CD4-positive, CD25-positive, alpha-beta regulatory T cell (primary cell): ENCODE measurements at places on chromosomes 12 and 14.
A peak's percentile ranks its signal among the peaks of the same experiment; 100 is the strongest.

- no peak for DNase-seq
These were observed 27.3 kb downstream of the SPRING1 start for GRCh38 chr12:116710370-116711150.

GRCh38 chr12:2835691-2836403 lies 1.0 kb upstream of the NRIP2 start:
- DNase-seq, result no peak

DNA sequence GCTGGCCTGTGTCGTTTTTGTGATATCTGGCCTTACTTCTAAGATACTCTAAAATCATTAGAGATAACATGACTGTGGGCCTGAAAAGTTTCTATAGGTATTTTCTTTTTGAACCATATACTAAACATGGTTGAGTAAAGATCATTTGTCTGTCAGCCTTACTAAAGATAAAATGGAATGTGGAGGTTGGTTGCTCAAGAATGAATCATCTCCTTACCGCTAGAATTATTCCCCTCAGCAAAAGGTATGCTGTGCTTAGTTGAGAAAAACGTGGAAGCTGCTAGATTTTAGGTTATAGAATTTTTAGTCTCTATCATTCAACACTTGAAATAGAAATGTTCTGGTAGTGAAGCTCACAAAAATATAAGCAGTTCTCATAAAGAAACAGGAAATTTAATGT lies 407.3 kb downstream of the AEBP2 start:
- no peak for DNase-seq

DNA sequence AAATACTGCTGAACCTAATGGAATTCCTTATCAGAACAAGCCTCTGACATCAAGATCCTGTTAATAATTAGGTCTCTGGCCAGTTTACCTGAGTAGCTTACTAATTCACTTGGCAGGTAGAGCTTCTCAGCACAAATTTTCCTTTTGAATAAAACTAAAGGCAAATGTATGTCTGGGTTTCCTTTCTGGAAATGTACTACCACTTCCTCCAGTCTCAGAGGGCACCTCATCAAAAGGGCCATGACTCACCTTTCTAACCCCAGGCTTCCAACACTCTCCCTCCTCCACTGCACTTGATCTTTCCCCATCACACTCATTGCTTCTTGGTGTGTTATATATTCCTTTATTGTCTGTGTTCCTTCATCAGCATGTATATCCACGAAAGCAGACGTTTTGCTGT lies 90.5 kb downstream of the SLC2A13 start:
- DNase-seq, result no peak

- DNase-seq, result peak; percentile 65
These were observed 126.9 kb upstream of the KRAS start for GRCh38 chr12:25377469-25378177.

- peak; percentile 34 for DNase-seq
These were observed 5.1 kb upstream of the CHD4 start for GRCh38 chr12:6612247-6612646.

DNA sequence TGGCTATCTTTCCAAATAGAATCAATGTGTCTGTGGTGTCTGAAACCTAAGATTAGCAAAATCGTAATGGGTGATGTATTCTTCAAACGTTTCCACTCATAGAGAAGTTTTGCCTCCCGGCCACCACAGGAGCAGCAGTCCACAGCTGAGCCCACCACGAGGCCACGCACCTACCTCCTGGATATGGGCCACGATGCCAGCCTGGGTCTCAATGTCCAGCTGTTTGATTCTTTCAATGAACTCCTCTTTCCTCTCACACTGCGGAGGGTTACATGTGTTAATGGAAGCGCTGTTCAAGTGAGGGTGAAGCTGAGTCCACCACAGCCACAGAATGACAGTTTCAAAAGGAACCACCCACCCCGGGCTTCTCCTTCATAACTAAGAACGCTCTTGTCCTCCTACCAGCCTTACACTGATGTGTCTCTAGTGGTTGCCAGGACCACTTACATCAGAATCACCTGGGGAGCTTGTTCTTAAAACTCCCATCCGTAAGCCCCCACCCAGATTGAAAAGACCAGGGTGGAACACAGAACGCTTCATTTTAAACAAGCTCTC lies 75.3 kb downstream of the CCDC88C start:
- DNase-seq, result no peak

DNA sequence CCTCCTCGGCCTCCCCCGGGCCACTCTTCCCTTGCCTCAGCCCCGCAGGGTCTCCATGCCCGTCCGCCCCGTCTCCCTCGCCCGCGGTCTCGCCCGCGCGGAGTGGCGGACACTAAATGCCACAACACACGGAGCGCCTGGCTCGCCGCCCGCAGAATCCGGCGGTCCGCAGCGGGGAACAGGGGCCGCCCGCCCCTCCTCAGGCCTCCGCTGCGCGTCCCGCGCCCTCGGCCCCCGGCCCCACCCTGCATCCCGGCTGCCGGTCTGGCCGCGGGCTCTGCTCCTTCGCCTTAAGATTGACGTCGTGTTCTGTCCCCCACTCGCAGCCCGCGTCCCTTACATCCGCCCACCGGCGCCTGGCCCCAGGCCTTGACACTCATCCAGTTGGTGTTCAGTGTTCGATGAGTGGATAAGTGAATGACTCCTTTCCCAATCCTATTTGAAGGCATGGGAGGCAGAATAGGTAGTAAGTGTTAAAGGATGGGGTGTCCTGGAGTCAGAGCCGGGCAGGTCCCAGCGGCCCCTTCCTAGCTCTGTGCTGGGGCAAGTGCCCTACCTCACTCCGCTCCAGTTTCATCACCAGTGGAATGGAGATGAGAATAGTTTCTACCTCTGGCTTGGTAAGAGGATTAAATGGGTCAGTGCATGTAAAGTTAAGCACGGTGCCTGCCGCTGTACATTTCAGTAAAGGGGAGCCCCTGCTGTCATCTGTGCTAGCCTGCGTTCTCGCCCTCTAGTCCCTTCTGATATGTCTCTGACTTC lies 622 bp downstream of the TECPR2 start:
- peak; percentile 7 for DNase-seq

DNA sequence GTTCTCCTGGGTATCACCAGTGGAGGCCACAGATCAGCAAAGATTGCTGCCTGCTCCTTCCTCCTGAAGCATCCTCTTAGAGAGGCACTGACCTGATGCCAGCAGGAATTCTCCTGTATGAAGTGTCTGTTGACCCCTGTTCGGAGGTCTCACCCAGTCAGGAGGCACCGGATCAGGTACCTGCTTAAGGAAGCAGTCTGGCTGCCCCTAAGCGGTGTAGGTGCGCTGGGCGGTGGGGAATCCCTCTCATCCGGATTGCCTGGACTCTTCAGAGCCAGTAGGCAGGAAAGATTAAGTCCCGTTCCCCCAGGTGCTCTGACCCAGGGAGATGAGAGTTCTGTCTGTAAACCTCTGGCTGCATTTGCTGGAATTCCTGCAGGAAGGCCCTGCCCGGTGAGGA lies 455.2 kb downstream of the CCDC91 start:
- DNase-seq, result no peak

DNA sequence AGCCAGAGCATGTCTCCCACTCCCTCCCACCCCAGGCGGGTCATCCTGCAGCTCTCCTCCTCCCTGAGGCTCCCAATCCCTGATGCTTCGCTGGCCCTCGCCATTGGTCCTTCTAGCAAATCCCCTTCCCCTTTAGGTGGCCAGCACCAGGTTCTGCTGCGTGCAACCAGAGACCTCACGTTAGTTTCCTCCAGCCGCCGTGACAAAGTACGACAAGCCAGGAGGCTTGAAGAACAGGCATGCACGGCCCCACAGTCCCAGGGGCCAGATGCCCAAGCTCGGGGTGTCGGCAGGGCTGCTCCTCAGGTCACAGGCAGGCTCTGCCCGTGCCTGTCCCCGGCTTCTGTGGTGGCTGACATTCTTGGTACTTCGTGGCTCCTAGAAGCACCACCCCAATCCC lies 95.8 kb downstream of the RIMBP2 start:
- DNase-seq, result no peak

GRCh38 chr12:3273409-3273853 lies 196.3 kb downstream of the TSPAN9 start:
- no peak for DNase-seq

DNA sequence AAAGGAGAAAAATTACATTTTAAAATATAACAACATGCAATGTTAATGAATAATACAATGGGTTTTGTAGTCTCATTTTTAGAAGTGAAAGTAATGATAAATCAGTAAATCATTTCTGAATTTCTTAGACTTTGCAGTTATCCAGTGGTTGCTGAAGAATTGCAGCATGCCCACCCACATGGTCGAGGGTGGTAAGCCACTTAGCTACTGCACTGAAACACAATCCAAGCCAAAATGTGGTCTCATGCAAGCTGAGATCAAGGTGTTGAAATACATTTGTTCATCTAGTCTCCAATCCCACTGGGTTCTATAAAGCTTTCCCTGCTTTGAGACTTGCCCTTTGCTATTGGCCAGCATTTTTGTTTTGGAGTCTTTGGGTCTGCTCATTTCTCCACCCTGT lies 247.9 kb downstream of the NELL2 start:
- no peak for DNase-seq

DNA sequence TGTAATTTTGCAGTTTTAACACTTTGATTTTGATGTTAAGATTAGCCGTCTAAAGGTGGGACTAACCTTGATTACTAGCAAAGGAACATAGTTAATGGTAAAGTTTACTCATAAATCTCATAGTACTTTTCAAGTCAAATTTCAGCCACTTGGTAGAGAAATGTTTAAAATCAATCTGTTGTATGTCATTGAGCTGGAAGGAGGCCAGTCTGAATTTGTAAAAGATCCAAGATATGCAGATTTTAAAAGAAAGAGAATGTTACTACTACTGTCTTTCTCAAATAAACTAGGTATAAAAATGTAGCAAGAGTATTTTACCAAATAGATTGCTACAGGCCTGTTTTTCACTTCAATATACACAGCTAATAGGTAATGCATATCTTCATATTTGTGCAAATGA lies 600.8 kb upstream of the SEL1L start:
- DNase-seq, result no peak

DNA sequence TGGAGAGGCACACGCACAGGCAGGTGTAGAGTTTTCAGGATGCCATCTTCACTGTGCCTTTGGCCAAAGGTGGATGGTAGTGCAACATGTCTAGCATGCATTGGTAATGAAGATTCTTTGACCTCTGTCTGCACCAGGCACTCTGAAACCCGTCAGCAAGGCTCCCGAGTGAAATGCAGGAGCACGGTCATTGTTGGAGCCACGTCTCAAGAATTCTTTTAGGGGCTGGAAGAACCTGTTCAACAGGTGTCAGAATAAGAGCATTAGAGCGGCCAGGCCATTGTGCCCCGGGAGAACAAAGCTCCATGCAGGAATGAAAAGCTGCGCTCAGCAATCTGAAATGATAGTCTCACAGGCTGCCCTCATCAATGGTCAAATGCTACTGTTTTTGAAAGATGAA lies 40.2 kb upstream of the DICER1 start:
- no peak for DNase-seq

- DNase-seq, result peak; percentile 82
These were observed 3.7 kb downstream of the MAX start for GRCh38 chr14:65098586-65098985.

GRCh38 chr12:47945341-47945728 lies 18.1 kb upstream of the TMEM106C start:
- no peak for DNase-seq

GRCh38 chr14:61064856-61065255 lies 83.8 kb downstream of the SLC38A6 start:
- no peak for DNase-seq

DNA sequence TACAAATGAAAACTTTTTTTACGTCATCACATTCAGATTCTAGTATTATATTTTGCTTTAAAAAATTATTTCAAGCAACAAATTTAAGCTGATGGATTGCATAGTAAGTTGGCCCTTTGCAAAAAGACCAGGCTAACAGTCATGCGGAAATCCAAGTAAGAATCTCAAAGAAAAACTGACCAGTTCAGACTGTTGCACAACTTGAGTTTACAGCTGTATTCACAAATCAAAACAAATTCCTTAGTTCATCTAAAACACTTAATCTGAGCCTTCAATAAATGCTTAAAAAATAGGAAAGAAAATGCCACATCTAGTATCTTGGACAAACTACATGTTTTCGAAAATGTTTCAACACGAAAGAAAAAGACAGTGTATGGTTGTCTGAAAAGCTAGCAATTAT lies 847 bp downstream of the CCDC59 start:
- no peak for DNase-seq

DNA sequence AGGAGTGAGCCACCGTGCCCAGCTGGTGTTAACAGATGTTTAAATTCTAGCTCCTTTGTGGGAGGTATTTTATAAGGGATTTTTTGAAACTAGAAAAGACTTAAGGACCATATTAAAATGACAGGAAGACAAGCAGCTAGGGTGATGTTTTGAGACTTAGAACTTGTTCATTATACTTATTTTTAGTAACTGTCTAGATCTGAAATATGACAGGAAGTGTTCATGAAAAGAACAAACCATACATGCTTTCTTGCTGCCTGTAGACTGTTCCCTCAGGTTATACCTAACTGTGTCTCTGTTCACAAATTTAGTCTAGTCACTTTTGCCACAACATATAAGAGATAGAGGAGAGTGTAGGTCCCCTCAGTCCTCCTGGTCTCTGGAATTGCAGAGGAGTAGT lies 36.9 kb upstream of the KCNH3 start:
- DNase-seq, result peak; percentile 24

DNA sequence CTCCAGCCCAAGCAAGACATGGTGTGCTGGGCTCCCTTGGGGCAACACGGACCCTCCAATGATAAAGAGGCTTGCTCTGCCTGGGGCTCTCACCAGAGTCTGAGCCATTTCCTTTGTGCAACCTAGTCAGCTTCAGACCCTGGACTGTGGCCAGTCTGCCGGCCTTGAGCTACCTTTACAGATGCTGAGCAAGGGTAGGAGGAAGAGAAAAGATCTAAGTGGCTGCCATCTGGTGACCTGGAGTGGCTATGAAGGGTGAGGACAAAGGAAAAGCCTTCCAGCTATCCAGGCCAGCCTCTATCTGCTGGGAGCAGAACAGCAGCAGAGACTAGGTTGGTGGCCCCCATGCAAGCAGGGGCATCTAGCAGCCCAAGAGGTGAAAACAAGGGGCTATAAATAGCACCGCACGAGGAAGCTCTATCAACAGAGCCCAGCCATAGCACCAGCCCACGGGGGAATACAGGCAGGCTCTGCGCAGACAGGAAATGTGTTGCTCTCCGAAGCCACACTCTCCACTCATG lies 230.1 kb downstream of the FOXN3 start:
- no peak for DNase-seq

GRCh38 chr12:104551-105081 lies 38.0 kb downstream of the IQSEC3 start:
- no peak for DNase-seq

GRCh38 chr12:122130150-122130549 lies 43.9 kb downstream of the IL31 start:
- no peak for DNase-seq

DNA sequence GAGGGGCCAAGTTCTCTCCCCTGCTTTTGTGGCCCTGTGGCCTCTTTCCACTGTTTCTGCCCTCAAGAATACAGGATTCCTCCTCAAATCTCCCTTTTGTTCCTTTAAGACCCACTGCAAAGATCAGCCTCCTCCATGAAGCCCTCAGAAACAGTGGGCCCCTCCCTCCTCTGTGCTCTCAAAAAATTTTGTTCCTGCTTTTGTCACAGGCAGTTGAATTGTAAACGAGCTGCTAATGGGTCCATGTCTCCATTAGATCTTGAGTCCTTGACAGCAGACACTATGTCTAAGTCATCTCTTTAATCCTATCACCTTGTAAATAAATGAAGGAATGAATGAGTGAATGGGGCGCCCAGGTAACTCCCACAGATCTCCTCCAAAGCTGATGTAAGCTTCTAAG lies 175.2 kb downstream of the ESRRB start:
- no peak for DNase-seq
